ENCODE measurements at places on chromosomes 1 and 21.

GRCh38 chr21:22374218-22374969 is 1376.2 kb downstream of the NCAM2 start:
- no peak for DNase-seq

GRCh38 chr1:209646558-209646957 is 5.7 kb downstream of the LAMB3 start:
- peak; percentile 61 for DNase-seq

GRCh38 chr1:37238364-37239224 is 204.3 kb upstream of the GRIK3 start:
- DNase-seq = no peak

DNA sequence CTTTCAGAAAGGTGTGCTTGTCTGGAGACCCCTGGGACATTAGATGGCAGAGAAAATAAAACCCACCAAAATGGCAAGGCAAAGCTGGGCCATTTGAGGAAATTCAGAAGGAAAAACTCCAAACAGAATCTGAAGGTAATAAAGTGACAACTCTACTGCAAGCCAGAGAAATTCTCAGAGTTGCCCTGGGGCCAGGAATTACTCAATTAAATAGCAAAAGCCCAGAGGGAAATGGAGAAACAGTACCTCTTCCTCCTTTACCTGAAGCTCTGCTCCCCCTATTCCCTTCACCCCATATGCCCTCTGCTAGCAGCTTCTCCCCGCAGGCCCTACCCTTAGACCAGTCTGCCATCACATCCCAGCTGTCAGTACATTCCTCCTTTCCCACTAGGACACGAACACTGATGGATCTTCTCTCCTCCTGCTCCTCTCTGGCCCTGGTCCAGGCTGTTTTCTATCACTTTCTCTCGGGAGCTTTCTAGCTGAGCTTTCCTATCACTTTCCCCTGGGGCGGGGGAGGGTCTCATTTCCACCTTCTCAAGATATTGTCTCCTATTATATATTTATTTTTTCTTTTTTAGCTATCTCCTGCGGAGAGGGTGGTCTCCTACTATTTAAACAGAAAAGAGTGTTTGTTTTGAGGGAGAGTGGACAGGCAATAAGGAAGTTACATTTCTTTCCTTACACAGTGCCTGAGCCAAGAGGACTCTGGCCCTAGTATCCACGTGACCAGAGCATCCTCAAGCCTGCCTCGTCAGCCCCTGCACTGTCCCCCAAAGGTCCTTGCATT is 47.7 kb upstream of the RBM15 start:
- DNase-seq = no peak

DNA sequence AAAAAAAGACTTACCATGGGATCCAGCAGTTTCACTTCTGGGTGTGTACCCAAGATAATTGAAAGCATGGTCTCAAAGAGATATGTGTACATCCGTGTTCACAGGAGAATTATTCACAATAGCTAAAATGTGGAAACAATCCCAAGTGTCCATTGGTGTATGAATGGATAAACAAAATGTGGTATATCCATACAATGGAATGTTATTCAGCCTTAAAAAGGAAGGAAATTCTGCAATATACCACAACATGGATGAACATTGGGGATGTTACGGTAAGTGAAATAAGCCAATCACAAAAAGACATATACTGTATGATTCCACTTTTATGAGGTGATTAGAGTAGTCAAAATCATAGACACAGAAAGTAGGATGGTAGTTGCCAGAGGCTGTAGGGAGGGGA is 7.0 kb upstream of the TUT4 start:
- no peak for DNase-seq
